Mesothelial cell of epicardium (in vitro differentiated cells): ENCODE measurements at places on chromosomes 2 and 18. TPM values are rescaled to one million over a fixed set of nuclear protein-coding genes. Genes with fewer than 3 reads are reported as not detected.

DNA sequence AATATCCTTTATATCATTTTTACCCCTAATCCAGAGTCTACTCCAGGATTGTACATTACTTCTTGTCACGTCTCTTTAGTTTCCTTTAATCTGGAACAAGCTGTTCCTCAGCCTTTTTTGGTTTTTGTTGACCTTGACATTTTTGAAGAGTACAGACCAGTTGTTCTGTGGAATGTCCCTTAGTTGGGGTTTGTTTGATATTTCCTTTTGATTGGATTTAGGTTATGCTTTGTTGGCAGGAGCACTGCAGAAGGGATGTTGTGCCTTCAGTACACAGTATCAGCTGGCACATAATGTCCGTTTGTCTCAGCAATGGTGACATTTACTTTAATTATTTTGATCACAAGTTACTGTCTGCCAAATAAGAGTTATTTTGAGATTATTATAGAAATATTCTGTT is 160.6 kb downstream of the MEIS1 start:
- no peaks in the 10 kb centered on the region for H3K27me3 ChIP-seq
- peaks cover 13% of the 10 kb centered on the region for H3K36me3 ChIP-seq
- no peak overlapping the region for H3K4me3 ChIP-seq
- peaks cover 4% of the 10 kb centered on the region for H3K4me1 ChIP-seq

- no peak for DNase-seq
- H3K27me3 ChIP-seq = no peaks in the 10 kb centered on the region
- H3K27ac ChIP-seq = no peak overlapping the region
- H3K4me3 ChIP-seq = no peak overlapping the region
- peaks cover 8% of the 10 kb centered on the region for H3K4me1 ChIP-seq
Measured at GRCh38 chr2:15906778-15907177, 33.6 kb upstream of the MYCN start.

DNA sequence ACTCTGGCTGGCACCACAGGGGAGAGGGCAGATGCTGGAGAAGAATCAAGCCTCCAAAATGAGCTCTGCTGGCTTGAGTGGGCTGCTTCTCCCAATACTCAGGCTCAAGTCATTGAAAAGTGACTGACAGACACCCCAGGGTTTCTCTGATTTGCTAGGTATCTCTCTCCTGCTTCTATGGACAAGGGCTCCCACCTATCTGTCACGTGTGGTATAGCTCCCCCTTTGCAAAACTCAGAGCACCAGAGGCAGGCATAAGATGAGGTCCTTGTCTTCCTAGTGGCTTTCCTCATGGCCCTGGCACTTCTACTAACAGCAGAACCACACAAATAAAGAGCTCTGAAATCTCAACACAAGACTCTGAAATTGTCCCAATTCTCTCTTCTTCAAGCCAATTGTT is 105.2 kb downstream of the GALNT14 start:
- H3K27ac ChIP-seq = no peak overlapping the region
- no peak overlapping the region for H3K4me3 ChIP-seq
- H3K27me3 ChIP-seq = peaks cover 24% of the 10 kb centered on the region
- no peak for DNase-seq
- no peaks in the 10 kb centered on the region for H3K4me1 ChIP-seq

- no peak overlapping the region for H3K27ac ChIP-seq
- H3K36me3 ChIP-seq = no peaks in the 10 kb centered on the region
- no peak overlapping the region for H3K4me3 ChIP-seq
- no peak for DNase-seq
Measured at GRCh38 chr2:57965219-57965618, 81.4 kb upstream of the VRK2 start.

DNA sequence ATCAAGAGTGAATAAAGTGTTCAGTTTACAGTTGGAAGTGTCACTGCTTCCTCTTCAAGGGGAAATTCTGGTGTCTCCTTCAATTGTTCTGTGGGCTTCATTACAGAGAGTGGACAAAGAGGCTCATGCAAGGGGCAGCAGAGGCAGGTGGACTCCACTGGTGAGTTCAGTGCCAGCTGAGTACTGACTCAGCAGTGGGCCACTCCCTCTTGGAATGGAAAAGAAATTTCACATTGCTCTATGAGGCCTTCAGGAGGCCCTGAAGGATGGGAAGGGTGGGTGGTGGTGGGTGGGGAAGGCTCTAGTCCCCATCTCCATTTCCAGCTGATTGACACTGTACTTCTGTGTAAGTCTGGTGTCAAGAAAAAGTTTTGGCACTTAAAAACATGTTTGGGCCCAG is 66.4 kb downstream of the PRELID3A start:
- DNase-seq = no peak
- H3K4me1 ChIP-seq = peaks cover 13% of the 10 kb centered on the region
- peaks cover 5% of the 10 kb centered on the region for H3K36me3 ChIP-seq
- H3K4me3 ChIP-seq = no peak overlapping the region

GRCh38 chr2:195026261-195026660 is 630.8 kb upstream of the SLC39A10 start:
- DNase-seq = no peak
- H3K27me3 ChIP-seq = peaks cover 4% of the 10 kb centered on the region
- no peaks in the 10 kb centered on the region for H3K4me1 ChIP-seq
- H3K4me3 ChIP-seq = no peak overlapping the region

DNA sequence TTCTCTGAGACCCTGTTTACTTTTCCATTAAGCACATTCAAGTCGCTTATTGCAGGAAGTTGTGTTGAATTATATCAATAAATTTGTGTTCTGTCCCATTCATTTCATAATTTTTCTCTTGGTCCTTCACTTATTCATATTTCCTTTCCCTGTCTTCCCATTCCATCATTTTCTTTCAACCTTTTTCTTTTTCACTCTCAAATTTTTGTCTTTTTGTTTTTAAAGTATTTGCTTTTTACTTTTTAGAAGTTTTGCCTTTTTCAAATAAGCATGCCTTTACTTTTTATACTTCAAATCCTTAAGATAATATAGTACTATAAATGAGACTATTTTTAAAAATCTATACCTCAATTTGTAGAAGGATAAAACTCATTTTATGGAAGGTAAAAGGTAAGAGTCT is 120.5 kb downstream of the ATL2 start:
- no peaks in the 10 kb centered on the region for H3K4me1 ChIP-seq
- no peaks in the 10 kb centered on the region for H3K36me3 ChIP-seq

DNA sequence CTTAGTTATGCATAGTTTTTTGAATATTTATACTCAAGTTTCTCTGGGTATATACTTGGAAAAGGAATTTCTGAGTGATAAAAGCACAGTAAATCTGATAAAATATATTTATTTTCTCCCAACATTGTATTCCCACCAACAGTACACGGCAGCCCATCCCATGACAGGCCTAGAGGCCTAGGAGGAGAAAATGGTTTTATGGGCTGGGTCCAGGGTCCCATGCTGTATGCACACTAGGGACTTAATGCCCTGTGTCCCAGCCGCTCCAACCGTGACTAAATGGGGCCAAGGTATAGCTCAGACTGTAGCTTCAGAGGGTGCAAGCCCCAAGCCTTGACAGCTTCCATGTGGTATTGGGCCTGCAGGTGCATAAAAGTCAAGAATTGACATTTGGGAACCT is 1007.7 kb downstream of the DSC3 start:
- H3K4me1 ChIP-seq = no peaks in the 10 kb centered on the region
- no peaks in the 10 kb centered on the region for H3K27me3 ChIP-seq
- no peaks in the 10 kb centered on the region for H3K36me3 ChIP-seq
- H3K27ac ChIP-seq = no peak overlapping the region

DNA sequence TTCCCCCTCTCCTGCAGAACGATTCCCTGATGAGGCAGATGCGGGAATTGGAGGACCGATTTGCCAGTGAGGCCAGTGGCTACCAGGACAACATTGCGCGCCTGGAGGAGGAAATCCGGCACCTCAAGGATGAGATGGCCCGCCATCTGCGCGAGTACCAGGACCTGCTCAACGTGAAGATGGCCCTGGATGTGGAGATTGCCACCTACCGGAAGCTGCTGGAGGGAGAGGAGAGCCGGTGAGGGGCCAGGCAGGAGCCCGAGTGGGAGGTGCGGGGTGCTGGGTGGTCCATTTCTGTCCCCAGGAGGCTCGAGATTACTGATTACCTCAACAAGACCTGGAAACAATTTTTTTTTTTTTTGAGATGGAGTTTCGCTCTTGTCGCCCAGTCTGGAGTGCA is 3.1 kb downstream of the DES start:
- H3K4me1 ChIP-seq = peaks cover 26% of the 10 kb centered on the region
- peaks cover 25% of the 10 kb centered on the region for H3K27me3 ChIP-seq
- no peak overlapping the region for H3K27ac ChIP-seq
- no peak overlapping the region for H3K4me3 ChIP-seq

DNA sequence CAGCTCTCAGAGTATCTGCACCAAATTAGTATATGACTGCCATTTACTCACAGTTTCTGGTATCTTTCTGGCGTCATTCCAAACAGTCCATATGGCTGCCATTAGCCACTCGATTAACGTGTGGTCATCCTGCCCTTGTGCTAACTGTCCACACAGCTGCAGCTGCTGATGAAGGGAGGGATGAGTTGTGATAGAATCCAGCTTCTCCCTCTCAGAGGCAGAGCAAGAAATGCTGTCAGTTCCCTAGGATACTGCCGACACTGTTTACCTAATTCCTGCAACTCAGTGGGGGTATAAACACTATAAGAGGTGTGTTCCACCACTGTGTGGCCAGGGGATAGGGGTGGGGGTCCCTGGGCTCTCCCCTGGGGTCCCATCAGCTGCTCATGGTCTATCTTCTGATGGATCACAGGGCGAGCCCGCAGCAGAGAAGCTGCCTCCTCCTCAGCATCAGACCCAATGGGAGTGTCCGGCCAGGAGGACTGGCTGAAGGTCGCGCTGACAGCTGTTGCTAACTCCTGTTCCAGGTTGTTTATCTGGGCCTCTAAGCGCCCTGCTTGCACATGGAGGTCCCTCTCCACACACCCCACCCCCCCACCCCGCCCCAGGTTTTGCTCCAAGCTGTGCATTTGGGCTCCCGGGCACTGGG is 17.3 kb upstream of the KLHL23 start:
- no peak overlapping the region for H3K27ac ChIP-seq
- peaks cover 24% of the 10 kb centered on the region for H3K4me1 ChIP-seq
- H3K36me3 ChIP-seq = peaks cover 7% of the 10 kb centered on the region
- DNase-seq = no peak
- no peaks in the 10 kb centered on the region for H3K27me3 ChIP-seq

MCFD2 gene
- 78.0 to 82.0 TPM (median 81.9 TPM) in 3 replicates for total RNA-seq

DHRS9 gene
- total RNA-seq = 0.16 to 0.18 TPM in 2 of 3 replicates, not detected in the other

CD8B2 gene
- not detected in 3 replicates for total RNA-seq

RIT2 gene
- 0.57 TPM in 1 of 3 replicates, not detected in the others for total RNA-seq

NGEF gene
- total RNA-seq = 0.51 to 1.3 TPM (median 1.3 TPM) in 3 replicates
